ENCODE measurements at places on chromosomes 3 and 15.

- no peak for DNase-seq
These were observed 139.6 kb downstream of the PTPRG start for GRCh38 chr3:61701011-61701410.

GRCh38 chr15:89761009-89761831 is 10.2 kb upstream of the MESP1 start:
- DNase-seq: no peak

- DNase-seq: no peak
These were observed 34.5 kb downstream of the OSBPL10 start for GRCh38 chr3:31946484-31947081.

GRCh38 chr3:146131616-146132410 is 29.2 kb downstream of the PLOD2 start:
- no peak for DNase-seq

DNA sequence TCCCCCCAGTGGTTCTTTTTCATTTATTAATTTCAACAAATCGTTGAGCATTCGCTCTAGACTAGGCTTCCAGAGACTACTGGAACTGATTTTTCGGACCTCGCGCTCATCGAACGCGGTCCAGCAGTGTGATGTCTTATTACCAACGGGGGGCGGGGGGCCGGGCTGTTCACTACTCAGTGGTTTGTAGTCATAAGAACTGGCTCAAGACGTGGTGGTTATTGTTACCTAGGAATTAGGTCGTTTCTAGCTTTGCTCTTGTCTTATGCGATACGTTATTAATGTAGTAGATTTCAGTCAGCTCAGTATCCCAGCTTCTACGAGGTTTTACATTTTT is 858 bp downstream of the RBM5 start:
- peak; percentile 50 for DNase-seq

DNA sequence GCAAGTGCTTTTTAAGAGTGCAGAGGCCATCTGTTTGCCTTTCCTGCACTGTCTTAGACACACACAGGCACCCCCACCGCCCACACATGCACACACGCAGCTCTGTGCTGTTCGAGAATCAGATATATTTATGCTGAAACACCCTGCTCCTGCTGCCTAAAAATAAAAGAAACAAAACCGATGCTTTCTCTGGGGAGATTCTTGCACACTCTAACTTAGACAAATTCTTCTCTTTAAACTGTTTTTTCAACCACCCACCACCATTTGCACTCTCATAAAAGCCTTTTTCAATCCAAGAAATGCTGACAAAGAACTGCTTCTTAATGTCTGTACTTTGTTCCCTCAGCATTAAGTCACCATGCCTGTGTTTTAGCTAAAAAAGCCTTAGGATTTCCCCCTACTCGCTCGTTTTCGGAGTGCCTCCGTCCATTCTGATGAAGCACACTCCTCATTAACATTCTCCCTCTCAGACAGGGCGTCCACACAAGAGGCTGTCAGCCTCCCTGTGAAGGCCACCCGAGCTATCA is 26.2 kb downstream of the SLC12A8 start:
- no peak for DNase-seq

GRCh38 chr15:40115670-40116093 is 7.0 kb upstream of the BMF start:
- peak; percentile 53 for DNase-seq

GRCh38 chr15:87916208-87916607 is 340.3 kb downstream of the NTRK3 start:
- no peak for DNase-seq

GRCh38 chr15:56927816-56928215 is 9.4 kb downstream of the TCF12 start:
- peak; percentile 31 for DNase-seq

- no peak for DNase-seq
These were observed 28.9 kb upstream of the SLC35G2 start for GRCh38 chr3:136789976-136790375.

DNA sequence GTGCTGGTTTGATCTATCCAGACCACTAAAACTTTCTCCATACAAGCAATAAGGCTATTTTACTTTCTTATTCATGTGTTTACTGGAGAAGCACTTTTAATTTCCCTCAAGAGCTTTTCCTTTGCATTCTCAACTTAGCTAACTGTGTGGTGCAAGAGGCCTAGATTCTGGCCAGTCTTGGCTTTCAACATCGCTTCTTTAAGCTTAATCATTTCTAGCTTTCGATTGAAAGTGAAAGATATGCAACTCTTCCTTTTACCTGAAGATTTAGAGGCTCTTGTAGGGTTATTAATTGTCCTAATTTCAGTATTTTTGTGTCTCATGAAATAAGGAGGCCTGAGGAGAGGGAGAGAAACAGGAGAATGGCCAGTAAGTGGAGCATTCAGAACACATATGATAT is 234.8 kb upstream of the GADL1 start:
- no peak for DNase-seq

DNA sequence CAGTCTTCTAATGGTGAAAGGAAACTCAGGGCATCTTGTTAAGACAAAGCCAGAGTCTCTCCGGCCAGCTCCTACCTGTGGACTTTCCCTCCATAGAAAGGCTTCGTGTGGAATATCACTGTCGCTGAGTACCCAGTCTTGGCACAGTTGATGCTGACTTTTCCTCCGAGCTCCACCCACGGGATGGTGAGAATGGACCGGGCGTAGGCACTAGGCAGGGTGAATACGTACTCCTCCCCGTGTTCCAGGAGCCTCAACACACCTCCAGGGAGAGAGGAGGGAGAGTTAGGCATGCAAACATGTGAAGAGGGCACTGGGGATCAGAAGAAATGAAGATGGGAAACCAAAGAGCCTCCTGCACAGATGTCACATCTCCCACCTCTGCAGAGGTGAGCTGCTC is 138.0 kb downstream of the STT3B start:
- no peak for DNase-seq

DNA sequence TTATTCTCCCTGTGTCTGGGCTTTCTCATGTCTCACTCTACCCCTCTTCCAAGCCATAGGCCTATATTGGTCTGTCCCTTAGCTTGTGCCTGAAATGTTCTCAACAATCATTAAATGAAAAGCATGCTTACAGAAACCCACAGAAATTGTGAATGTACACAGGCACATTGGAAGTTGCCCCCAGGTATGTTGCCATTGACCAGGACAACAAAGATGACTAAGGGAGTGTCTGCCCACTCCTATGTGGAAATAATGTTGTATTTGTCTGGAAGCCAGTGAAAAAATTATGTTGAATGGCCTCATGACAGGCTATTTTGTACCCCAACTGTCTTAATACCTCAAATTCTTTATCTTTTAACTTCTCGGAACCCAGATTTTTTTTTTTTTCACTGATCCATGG is 102.0 kb downstream of the TPRG1 start:
- DNase-seq: no peak

DNA sequence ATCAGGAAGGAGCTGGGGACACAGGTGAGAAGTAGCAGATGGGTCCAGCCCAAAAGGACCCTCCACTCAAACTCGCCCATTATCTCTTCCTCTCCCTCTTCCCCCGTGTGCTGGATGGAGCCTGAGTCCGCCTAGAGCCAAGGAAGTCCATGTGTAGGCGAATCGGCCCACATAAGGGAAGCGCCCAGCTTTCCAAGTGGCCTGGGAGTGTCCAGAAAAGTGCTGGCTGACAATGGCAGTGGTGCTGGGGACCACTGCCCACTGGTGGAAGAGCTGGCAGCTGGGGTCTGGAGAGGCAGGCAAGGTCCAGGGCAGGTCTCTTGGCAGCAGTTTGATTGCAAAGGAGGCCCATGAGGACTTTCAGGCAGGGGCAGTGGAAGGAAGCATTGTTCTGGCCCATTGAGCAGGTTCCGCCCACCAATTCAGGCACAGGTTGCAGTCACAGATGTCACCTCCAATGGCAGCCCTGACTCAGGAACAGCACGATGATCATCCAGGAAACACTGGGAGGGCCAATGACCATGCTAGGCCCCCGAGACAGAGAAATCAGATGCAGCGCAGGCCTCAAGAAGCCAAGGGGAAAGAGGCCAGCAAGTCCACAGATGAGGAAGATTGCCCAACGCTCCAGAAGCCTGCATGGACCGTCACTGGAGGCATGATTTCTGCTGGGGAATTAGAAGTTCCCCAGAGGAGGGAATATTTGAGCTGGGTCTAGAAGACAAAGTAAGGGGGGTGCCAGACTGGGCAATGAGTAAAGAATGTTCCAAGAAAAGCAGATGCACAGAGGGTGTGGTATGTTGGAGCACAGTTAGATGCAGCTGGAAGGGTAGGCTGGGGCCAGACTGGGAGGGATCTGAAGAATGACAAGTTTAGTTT is 3.0 kb downstream of the MFGE8 start:
- DNase-seq: peak; percentile 19

DNA sequence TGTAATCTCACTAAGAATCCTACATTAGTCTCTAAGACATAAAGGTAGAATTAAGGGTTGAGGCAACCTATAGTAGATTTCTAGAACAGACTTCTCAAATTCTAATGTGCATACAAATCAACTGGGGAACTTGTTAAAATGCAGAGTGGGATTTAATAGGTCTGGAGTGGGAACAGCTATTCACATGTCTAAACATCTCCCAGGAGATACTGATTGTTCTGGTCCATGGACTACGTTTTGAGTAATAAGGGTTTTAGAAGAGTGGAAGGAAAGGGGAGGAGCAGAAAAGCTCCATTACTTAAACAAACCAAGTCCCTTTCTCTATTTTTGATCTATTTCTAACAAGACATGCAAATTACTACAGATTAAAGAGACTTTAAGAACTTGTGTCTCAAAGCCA is 524.8 kb downstream of the TUSC7 start:
- no peak for DNase-seq

DNA sequence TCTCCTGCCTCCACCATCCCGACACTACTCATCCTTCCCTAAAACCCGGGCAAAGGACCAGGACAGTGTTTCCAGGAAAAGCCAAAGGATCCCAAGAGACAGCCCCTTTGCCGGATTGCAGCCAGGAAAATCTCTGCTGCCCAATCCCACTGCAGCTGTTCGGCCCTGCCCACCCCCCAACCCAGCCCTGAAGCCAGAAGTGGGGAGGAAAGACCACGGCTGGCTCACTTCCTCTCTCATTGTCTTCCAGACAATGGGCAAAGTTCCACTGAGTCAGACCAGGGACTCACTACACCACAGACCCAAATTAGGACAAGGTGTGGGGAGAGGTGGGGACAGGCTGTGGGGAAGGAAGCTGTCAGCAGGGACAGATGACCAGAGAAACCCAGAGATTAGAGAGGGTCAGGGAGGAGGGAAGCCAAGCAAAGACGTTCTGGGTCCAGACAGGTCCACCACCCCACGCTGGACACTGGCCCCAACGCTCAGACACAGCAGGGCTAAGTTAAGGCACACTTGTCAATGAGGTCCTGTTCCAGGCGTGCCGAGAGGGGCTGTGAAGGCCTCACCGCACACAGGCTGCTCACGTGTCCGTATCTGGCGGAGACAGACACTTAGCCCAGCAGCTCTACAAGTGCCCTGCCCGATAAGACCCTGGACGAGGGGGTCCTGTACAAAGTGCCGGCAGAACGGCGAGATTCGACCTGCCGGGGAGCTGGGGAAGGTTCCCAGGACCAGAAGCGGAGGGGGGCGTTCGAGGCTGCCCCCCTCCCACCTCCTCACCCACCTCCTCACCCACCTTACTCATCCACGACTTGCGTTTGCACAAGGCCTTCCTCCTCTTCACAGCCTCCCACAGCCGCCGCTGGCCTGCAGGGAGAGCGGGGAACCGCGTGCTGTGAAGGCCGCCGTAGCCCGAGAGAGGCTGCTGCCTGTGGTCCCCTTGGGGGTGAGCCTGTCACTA is 21.9 kb downstream of the TNK2 start:
- DNase-seq: peak; percentile 64

DNA sequence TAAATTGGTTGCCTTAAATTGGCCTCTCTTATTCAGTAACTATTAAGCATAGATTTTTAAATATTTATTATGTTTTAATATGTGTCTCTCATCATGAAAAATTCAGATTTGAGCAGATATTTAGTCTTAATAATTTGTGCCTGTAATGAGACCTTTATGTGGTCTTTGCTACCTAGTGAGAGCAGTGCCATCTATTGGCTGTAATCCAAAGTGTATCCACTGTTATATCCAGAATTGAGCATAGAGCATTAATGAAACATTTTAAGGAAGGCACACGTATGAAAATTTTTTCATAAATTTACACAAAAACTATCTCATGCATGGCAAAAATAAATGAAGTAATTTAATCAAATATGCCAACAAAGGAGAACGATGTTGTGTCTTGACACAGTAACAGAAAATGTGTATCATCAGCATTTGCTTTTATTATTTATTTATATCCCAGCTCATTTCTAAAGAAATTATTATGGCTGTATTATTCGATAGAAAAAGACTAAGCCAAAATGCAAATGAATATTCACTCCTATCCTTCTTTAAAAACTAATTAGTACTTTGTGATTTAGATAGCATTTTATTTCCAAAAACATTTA is 203.5 kb downstream of the RSRC1 start:
- DNase-seq: no peak

GRCh38 chr3:185958626-185959025 is 20.8 kb upstream of the TRA2B start:
- no peak for DNase-seq

- DNase-seq: peak; percentile 35
These were observed 333.0 kb upstream of the SEMA6D start for GRCh38 chr15:47384341-47384740.

Measured in iPS-NIHi11 (cell line).